Anterior cingulate cortex (tissue), 58 donors: ENCODE measurements at places on chromosomes 6 and 20.

DNA sequence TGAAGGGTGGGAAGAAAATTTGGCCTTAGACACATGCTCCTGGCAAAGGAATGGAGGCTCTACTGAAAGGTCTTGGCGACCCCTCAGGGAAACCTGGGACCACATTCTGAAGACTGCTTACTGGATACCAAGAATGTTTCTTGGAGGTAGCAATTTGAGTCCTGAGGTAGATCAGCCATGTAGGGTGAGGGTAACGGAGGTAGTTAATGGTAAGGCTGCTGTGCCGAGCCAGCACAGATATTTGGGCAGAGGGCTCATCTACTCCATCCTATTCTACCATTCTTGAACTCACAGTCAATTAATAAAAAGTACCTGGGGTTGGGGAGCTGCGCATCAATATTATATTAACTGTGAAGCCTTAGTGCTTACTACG is 401 bp upstream of the PHF3 start:
- DNase-seq: no peak

DNA sequence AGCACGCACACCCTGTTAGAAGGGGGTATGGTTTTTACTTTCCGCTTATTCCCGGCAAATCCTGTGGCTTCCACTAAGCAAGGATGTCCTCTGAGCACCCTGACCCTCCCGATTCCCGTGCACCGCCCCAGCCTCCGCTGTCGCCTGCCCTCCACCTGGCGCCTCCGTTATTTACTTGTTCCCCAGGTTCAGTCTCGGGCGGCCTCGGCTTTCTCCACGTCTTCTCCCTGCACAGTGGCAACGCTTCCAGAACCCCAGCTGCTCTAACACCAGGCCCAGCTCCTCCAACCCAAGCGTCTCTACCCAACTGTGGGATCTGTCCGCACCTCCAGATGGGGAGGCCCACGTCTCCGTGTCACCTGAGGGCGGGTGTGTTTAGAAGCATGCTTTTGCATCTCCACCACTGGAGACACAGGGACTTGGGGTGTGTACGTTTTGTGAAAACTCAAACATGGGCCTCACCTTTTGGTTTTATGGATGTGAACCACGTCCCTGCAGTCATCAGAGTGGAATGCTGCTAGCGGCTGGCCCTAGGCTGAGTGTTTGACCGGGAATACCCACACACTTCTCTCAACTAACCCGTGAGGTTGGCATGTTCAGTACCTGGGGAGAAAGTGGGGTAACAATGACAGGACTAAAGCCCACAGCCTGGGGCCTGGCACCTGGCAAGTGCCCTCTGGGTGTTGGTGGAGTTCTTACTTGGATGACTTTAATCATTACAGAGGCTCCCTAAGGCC is 79.9 kb downstream of the THBS2 start:
- no peak for DNase-seq

DNA sequence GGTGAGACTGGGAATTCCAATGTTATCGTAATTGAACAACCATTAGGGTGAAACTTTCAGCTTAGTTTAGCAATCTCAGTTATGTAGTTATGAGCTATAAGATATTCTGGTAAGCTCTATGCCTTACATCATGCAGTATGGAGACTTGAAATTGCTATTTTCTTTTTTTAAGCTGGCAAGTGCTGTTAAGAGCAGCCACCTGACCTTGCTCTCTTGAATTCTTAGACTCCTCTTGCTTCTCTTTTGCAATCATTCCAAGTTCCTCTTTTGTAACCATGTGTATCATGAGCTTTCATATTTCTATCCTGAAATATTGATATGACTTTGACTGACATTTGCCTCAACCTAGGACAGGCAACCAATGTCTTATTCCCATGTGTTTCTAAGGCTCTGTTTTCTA is 446.3 kb upstream of the SLC35B3 start:
- DNase-seq: no peak

DNA sequence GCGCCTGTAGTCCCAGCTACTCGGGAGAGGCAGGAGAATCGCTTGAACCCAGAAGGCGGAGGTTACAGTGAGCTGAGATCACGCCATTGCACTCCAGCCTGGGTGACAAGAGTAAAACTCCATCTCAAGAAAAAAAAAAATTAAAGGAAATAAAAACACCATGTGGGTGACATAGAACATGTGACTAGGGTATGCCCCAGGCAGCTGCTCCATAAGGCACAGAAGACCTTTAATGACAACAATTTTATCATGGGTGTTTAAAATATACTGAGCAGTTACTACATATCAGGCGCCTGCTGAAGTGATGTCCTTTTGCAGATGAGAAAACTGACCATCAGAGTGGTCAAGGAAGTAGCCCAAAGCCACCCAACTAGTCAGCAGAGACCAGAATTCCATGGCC is 8.0 kb downstream of the PEDS1 start:
- no peak for DNase-seq

DNA sequence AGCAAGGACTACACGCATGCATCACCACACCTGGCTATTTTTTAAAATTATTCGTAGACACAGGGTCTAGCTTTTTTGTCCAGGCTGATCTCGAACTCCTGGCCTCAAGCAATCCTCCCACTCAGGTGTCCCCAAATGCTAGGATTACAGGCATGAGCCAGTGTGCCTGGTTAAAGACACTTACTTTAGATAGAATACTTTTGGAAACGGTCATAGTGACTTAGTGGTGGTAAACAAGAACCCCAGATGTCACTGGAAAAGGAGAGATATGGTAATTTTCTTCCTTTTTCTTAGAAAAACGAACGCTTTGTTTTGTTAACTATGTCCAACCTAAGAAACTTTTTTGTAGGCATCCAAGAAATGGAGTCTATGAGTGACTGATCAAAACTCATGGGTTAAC is 137.3 kb downstream of the TFAP2B start:
- no peak for DNase-seq

GRCh38 chr20:4136078-4136966 is 121.0 kb upstream of the RNF24 start:
- DNase-seq: no peak

DNA sequence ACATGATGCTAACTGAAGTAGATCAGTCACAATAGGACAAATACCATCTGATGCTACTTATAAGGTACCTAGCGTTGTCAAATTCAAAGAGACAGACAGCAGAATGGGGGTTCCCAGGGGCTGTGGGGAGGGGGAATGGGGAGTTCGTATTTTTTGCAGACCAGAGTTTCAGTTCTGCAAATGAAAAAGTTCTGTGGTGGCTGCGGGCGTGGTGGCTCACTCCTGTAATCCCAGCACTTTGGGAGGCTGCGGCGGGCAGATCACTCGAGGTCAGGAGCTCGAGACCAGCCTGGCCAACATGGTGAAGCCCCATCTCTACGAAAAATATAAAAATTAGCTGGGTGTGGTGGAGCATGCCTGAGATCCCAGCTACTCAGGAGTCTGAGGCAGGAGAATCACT is 68.1 kb downstream of the SLC22A23 start:
- no peak for DNase-seq

DNA sequence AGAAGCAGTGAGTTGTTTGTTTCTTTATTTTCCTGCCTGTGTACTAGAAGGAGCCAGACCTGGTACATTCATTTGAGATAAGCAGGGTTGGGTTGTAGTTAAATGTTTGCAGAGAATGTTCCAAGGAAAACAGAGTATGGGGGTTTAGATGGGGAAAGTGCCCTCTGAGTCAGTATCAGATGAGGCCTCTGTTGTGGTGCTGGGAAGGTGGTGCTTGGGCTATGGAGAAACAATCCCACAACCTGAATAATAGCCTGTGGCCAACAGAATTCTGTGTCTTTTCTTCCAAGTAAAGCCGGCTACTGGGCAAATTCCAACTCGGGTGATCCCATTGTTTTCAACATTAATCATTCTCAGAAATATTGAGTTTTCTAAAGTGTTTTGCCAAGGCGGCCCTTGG is 109.3 kb downstream of the RNF144B start:
- no peak for DNase-seq

DNA sequence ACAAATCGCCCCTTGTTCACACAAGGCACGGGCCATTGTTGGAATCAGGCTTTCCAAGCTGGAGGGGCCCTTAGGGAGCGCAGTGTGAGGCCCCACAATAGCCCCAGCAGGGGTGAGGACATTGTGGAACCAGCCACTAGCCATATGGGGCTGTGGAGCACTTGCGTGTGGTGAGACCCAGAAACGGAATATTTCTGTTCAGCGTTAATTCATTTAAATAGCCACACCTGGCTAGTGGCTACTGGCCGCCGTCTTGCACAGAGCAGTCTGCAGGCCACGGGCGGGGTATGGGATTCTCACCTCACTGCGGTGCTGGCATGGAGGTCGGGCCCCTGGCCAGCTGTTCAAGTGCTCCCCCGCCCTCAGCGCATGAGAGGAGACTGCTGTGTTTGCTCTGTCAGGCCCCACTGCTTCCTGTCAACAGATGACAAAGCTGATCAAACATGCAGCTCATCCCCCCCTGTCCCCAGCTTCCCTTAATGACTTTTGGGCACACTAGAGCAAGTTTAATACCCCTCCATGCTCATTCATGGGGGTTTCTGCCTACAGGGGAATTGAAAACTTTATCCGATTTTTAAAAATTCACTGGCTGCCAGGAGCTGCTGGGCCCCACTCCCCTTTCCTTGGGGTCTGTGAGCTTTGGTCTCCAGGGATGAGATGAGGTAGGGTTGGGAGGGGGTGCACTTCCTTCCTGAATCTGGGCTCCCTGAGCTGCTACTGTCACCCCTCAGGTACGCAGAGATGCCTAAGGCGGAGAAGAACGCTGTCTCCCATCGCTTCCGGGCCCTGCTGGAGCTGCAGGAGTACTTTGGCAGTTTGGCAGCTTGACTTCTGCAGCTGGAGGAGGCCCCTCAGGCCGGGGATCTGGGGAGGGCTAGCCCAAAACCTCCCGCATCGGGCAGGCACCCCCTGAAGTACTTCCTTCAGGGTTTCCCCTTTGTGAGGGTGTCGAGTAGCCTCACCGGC is 13.6 kb downstream of the ITPA start:
- DNase-seq: no peak

DNA sequence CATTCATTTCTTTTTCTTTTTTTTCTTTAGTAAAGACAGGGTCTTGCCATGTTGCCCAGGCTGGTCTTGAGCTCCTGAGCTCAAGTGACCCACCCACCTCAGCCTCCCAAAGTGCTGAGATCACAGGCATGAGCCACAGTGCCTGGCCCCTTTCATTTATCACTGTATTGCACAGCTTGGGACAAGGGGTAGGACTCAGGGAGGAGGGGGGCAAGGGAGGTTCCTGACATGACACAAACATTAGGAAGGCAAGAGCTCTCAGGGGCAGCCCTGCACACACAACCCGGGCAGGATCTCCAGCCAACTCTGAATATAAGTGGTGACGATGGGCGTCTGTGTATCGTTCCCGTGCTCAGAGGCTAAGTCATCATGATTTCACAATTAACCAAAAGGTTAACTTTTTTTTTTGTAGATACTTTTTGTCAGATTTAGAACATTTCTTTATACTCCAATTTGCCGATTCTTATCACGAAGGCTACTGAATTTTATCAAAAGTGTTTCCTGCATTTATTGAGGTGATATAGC is 19.9 kb downstream of the SLC2A4RG start:
- DNase-seq: no peak

- DNase-seq: no peak
Observed at GRCh38 chr6:56549014-56549413, 93.7 kb downstream of the DST start.

GRCh38 chr20:52090035-52090434 is 101.5 kb downstream of the ZFP64 start:
- DNase-seq: no peak

DNA sequence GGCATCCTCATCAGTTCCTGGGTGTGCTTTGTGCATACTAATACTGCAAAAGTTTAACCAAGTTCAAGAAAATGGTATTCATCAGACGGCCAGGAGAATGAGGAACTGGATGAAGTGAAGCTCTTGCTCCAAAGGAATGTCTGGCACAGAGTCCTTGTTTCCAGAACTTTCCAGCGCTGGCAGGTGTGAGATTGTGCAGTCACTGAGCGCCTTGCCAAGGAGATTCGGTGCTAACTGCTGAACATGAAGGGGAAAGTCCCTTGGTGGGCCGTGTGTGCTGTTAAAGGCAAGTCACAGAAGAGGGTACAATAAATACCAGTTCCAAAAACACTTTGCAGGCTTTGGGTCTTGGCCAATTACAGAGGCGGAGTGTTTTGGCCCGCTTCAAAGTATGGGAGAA is 262.3 kb upstream of the SOX4 start:
- DNase-seq: no peak

- no peak for DNase-seq
Observed at GRCh38 chr6:14858808-14859207, 387.1 kb upstream of the JARID2 start.

- no peak for DNase-seq
Observed at GRCh38 chr6:125749865-125750691, 646 bp downstream of the HEY2 start.

DNA sequence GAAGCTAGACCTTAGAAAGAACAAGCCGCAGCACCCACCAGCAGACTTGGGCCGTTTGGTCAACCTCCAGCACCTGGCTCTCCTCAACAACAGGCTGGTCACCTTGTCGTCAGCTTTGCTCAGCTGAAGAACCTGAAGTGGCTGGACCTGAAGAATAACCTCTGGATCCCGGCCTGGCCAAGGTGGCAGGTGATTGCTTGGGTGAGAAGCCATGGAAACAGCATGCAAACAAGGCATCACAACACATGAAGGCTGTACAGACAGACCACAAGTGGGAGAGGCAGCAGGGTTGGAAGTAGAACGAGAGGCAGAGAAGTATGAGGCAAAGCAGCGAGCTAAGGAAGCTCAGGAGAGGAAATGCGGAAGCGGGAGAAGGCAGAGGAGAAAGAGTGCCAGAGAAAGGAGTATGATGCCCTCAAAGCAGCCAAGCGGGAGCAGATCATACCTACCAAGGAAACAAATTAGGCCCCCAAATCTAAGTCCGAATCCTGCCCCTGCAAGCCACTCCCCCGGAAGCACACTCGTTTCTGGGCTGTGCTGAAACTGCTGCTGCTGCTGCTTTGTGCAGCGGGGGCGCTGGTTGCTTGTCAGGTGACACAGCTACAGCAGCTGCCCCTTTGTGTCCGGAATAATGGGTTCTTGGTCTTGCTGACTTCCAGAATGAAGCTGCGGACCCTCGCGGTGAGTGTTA is 121.6 kb upstream of the LGSN start:
- DNase-seq: no peak

GRCh38 chr20:64070244-64070993 is 7.4 kb downstream of the TCEA2 start:
- DNase-seq: no peak

DNA sequence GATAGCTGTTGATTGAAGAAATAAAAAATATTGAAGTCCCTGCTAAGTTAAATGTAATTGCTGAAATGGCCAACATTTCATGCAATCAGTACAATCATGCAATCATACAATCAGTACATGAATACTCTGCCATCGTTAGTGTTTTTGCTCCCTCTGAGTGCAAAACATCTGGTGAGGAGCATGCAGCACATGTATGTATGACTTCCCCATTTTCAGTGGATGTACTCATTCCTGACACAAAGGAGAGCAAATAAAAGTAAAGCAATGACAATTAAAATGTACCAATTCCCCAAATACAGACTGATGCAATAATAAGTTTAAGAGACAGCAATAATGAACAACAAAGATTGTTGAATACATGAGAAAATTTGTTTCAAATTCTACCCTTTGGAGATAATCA is 140.7 kb downstream of the PLCB1 start:
- DNase-seq: no peak
